NCI-H446 (cell line): ENCODE measurements at places on chromosomes 16 and 17.

- no peak for DNase-seq
These were observed 157.4 kb upstream of the MAF start for GRCh38 chr16:79757968-79758367.

DNA sequence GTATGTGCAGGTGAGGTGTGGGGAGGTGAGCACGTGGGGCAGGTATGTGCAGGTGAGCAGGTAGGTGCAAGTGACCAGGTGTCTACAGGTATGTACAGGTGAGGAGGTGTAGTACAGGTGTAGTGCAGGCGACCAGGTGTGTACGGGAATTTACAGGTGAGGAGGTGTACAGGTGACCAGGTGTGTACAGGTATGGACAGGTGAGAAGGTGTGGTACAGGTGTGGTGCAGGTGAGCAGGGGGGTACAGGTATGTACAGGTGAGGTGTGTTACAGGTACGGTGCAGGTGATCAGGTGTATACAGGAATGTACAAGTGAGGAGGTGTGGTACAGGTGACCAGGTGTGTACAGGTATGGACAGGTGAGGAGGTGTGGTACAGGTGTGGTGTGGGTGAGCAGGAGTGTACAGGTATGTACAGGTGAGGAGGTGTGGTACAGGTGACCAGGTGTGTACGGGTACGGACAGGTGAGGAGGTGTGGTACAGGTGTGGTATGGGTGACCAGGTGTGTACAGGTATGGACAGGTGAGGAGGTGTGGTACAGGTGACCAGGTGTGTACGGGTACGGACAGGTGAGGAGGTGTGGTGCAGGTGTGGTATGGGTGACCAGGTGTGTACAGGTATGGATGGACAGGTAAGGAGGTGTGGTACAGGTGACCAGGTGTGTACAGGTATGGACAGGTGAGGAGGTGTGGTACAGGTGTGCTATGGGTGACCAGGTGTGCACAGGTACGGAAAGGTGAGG, 12.8 kb upstream of the DBNDD1 start:
- DNase-seq = no peak

DNA sequence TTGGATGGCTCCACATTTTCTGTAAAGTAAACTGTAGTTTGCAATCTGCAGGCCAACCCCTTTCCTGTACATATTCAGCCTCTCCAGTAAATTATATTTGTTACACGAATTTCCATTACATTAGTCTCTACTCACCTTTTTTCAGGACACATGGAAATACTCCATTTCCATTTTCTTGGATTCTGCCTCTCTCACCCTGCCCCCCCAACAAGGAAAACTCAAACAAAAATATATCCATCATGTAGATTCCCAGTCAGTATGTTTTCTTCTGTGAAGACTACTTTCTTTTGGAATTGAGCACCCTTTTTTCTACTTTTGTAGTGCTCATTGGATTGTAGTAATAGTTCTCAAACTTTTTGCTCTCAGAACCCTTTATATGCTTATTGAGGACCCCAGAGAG, 2.9 kb downstream of the PPM1D start:
- no peak for DNase-seq

- no peak for DNase-seq
These were observed 57.0 kb downstream of the PITPNC1 start for GRCh38 chr17:67434061-67434525.

- no peak for DNase-seq
These were observed 21.1 kb downstream of the KNOP1 start for GRCh38 chr16:19696961-19697360.

DNA sequence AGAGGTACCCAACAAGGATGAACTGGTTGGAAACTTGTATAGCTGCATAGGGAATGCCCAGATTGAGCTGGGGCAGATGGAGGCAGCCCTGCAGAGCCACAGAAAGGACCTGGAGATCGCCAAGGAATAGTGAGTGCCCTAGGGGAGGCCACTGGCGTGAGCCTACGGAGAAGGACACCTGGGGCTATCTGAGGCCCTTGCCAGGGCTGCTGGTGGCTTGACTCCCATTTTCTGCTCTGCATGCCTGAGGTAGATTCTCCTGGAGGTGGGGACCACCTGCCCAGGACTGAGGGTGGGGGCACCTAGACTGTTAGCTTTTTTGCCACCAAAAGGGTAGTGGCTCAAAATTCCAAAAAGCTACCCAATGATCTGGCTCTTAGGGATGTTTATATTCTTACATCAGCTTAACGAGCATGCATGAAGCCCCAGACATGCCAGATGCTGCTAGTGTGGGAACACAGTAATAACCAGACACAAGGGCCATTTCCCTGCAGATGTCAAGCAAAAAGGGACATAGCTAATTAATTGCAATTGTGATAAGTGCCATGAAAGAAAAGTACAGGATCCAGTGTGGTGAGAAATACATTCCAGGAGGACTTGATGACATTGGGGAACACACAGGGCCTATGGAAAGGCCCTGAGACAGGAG, 8.8 kb downstream of the ODAD4 start:
- no peak for DNase-seq
